ENCODE measurements at places on chromosomes 5 and 9. TPM values are rescaled to one million over a fixed set of nuclear protein-coding genes. Genes with fewer than 3 reads are reported as not detected.

The MORN5 gene
- not detected for total RNA-seq

The C5orf52 gene
- not detected for total RNA-seq

The SMC2 gene
- 23.1 TPM for total RNA-seq

The SMIM33 gene
- total RNA-seq: not detected

The LCNL1 gene
- total RNA-seq: 0.37 TPM

The KYAT1 gene
- 9.8 TPM for total RNA-seq

The PIP5K1B gene
- total RNA-seq: not detected

The MARCHF3 gene
- total RNA-seq: 10.6 TPM

The CENPP gene
- 7.7 TPM for total RNA-seq

The SPINK1 gene
- total RNA-seq: not detected

The BHMT2 gene
- total RNA-seq: 5.3 TPM

The FOXE1 gene
- total RNA-seq: not detected

The STX17 gene
- total RNA-seq: 15.8 TPM

The CYLC2 gene
- not detected for total RNA-seq

The OR1J2 gene
- 0.20 TPM for total RNA-seq

The C9orf153 gene
- total RNA-seq: 0.20 TPM

The PCDHAC1 gene
- not detected for total RNA-seq

The TEX48 gene
- not detected for total RNA-seq

The JAKMIP2 gene
- total RNA-seq: 1.1 TPM

The LHX3 gene
- total RNA-seq: not detected

The SPATA31C1 gene
- not detected for total RNA-seq

The ZER1 gene
- 16.8 TPM for total RNA-seq

The ATP6V1G1 gene
- total RNA-seq: 74.2 TPM

The ECM2 gene
- total RNA-seq: 3.3 TPM

The SHB gene
- 17.8 TPM for total RNA-seq

The TRAPPC13 gene
- total RNA-seq: 16.4 TPM

Measured in subcutaneous preadipocyte (primary cell).